ENCODE measurements at places on chromosomes 13 and 19.

- DNase-seq, result peak; percentile 57
These were observed 10.2 kb upstream of the CARM1 start for GRCh38 chr19:10861103-10861651.

DNA sequence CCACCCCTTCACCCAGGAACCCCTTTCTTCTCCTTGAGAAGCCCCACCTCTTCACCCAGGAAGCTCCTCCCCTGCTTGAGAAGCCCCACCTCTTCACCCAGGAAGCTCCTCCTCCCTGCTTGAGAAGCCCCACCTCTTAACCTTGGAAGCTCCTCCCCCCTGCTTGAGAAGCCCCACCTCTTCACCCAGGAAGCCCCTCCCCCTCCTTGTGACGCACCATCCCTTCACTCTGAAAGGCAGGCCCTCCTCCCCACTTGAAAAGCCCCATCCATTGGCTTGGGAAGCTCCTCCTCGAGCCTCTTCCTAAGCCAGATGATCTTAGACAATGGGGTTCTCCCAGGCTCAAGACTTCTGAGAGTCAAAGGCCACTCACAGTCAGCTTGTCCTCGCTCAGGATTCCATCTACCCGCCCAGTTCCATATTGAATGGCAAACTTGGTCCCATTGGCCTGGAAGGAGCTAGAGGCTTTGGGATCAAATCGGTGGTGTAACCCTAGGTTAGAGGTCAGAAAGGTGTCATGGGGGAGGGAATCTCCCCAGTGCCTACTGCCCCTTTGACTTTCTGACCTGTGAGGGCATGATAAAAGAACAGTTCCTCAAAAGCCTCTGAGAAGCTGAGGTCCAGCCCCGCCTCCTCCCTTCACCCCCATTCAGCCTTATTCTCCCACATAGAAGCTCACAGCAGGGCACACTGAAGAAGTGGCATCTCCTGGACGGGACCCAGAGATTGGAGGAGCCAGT is 4.0 kb downstream of the NAPSA start:
- DNase-seq, result no peak

- DNase-seq, result no peak
These were observed 34.5 kb upstream of the CEACAM8 start for GRCh38 chr19:42629191-42629590.

DNA sequence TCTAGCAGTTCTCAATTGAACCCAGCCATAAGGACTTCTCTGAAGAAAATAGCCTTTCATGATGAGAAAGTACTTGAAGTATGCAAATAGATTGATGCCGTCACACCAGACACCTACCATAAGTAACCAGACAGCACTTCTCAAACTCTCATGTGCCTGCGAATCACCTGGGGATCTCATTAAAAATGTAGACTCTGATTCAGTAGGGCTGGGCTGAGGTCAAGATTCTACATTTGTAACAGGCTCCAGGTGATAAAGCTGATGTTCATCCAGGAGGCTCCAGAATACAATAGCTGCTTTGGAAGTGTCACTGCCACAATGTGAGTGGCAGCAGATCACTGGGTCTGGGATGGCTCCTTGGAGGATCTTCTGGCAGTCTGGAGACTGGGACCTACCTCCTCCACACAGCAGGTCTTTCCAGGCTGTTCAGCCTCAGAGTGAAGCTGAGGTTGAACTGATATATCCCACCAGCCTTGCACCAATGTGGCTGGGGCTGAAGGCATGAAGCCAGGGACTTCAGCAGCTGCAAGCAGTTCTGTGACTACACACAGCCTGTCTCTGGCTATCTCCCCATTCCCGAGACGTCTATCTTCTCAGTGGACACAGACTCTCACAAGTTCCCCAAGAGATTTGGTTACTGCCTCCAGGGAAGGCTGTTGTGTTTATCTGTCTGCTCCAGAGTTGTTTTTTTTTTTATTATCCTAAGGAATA is 9.1 kb downstream of the MBNL2 start:
- peak; percentile 14 for DNase-seq

DNA sequence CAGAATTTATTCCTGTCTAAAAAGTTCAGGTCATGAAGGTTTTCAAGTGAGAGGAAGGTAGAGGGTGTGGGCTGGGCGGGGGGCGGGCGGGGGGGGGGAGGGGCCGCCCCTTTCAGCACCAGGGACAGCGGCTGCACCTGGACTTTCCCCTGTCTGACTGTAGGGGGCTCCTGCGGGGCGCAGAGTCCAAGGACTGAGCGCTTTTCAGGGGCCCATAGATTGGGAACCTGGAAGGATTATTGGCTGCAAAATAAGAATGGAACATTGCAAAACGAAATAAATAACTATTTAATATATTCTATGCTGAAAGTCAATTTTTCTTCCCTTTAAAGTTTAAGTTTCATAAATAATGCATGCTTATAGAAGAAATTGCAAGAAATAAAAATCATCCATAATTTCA is 8.9 kb upstream of the CYP4F3 start:
- DNase-seq, result peak; percentile 52

GRCh38 chr19:4369888-4370260 is 26.5 kb downstream of the MPND start:
- peak; percentile 87 for DNase-seq

DNA sequence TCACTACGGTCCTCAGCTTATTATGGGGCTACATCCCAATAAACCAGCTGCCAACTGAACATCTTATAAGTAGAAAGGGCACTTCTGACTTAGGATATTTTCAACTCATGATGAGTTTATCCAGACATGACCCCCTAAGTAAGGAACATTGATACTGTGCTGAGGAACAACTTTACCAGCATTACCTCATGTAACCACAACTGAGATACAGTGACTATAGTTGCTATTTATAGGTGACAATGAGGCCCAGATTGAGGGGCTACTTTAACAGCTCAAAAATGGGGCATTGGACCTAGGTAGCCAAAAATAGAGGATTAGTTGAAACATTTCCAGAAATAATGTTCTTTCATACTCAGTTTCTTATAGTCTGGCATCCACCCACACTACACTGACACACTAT is 26.8 kb downstream of the SKA3 start:
- no peak for DNase-seq

- no peak for DNase-seq
These were observed 170.8 kb upstream of the SOX1 start for GRCh38 chr13:111895896-111896821.

DNA sequence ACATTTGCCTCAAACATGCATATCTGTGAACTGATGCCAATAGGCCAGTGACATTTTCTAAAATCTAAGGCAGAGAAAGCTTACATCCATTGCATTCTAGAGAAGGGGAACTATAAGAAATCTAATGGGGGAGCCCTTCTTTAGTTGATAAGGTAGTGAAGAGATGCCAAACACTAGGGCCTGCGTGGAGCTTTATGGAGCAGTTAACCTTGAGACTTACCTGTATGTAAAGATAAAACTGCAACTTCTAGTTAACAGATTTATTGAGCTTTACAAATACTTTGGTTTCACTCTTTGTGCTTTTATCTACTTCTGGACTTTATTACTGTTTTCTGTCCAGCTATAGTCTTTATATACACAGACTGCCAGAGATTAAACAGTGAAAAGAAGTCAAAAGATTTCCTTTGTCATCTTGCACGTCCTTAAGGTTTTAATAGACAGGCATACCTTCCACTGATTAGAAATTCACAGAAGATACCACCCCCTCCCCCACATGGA is 457.6 kb downstream of the KLF12 start:
- no peak for DNase-seq

- DNase-seq, result no peak
These were observed 47.1 kb downstream of the ZNF568 start for GRCh38 chr19:36963280-36963679.

DNA sequence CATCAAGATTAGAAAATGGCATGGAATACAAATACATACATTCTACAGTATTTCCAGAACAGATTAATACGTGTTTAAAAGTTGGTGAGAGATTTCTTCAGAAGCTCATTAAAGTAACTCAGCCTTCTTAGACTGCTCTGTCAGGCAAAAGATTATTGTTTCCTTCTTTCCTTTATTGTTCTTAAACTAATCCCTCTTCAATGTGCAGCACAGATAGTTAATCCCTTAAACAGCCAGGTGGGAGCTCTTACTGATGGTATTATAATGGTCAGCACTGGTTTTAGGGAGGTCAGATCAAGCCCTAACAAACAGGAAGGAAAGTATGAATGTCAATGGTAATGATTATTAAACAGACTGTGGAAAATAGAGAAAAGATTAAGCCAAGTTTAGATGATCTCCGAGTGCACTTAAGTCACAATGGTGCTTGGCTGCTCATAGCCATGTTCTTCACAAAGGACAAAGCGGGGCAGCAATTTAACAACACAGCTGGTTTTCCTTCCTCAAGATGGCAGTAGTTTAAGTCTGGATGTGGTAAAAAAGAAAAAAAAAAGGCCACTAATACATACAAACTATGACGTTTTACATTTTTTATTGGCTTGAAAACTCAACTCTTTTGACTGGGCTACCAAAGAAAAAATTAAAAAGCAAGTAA is 992.6 kb downstream of the PCDH9 start:
- no peak for DNase-seq

DNA sequence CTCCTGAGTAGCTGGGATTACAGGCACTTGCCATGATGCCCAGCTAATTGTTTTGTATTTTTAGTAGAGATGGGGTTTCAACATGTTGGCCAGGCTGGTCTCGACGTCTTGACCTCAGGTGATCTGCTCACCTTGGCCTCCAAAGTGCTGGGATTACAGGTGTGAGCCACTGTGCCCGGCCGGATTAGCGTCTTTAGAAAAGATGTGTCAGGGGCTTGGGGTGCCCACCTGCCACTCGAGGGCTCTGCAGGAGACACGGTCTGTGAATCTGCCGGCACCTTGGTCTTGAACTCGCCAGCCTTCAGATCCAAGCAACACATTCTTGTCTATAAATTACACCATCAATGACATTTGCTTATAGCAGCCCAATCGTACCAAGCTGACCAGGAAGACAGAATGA is 38.8 kb upstream of the TUBGCP3 start:
- DNase-seq, result no peak

GRCh38 chr19:19296953-19297689 is 23.2 kb downstream of the SUGP1 start:
- no peak for DNase-seq

DNA sequence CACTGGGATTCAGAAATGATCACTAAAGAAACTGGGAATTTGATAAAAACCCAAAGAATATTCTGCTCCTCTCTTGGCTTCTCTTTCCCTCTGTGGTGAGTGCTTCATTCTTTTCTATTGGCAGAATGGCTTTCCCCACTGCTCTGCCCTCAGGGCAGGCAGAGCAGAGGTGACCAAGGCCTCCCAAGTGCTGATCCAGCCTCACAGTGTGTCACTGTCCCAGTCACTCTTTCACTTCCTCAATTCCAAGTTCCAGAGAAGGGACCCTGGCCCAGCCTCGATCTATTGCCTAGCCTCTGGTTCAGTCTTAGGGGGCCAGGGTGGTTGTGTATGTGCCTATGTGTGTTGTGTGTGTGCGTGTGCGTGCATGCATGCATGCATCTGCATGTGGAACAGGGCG is 180.6 kb upstream of the TMTC4 start:
- no peak for DNase-seq

GRCh38 chr19:41363371-41363752 is 587 bp downstream of the B9D2 start:
- peak; percentile 17 for DNase-seq

DNA sequence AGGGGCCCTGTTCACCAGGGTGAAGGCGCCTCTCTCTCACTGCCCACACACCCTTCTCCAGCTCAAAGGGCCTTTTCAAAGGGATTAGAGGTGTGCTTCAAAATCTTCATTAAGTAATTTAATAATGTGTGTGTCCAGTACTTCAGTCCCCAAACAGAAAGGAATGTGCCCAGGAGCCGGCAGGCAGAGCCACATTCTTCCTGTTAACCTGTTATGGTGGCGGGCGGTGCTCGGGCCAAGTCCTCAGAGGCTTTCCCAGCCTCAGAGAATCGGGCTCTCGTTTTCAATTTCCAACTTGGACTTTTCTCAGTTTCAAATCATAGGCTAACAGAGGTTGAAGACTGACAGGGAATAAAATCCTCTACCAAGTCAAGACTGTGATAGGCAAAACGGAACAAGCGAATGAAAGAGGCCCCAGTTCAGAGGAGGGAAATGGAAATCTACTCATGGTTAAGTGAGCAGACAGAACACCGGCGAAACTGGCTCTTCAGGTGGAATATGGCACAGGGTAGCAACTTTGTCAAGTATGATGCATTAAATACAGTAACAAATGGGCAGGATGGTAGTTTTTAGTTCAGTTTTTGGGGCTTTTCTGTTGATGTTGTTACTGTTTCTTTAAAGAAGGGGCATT is 68.6 kb downstream of the FOXO1 start:
- DNase-seq, result no peak

DNA sequence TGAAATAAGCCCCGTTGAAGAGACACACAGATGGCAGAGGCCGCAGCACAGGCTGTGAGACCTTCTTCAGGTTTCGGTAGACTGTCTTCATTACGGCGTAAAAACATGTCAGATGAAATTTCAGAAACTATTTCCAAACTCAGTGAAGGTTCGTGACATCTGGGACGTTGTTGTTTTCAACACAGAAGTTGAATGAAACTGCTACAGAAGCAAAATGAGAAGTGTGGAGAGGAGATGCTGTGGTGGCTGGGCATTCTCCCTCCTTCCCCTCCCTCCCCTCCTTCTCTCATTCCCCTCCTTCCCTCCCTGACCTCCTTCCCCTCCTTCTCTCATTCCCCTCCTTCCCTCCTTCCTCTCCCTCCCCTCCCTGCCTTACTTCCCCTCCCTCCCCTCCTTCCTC is 113.6 kb downstream of the ATP11A start:
- DNase-seq, result no peak

GRCh38 chr13:104553186-104553585 is 1487.0 kb upstream of the SLC10A2 start:
- no peak for DNase-seq

DNA sequence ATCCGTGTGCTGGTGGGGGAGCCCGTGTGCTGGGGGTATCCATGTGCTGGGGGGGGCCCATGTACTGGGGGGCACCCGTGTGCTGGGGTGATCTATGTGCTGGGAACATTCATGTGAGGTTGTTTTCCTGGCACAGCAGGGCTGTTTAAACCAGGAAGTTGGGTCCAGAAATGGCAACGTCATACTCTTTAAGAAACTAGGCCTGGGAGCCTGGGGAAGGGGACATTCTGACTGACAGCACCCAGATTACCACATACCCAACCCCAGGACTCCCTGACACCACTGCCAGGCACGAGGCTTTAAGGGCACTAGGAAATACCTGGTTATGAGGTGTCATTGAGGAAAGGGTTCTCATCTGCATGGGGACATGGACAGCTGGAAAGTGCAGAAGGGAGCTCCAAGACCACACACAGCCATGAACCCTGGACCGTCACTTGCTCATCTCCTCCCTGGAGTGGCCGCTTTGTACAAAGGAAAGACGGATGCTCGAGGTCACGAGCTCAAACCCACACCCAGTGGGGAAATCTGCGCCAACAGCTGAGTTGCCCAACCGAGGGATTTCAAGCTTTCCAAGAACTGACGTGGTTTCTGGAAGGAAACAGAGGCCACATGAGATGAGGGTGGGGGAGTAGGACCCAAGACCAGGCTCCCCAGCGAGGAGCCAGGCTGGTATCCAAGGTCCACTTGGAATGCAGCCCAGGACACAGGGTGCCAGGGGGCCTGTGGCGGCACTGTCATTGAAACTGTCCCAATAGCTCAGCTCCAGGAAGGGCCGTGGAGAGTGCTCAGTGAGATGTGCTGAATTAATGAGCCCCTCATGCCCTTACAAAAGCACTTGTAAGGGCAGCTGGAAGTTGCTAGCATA is 40.9 kb downstream of the RAB20 start:
- no peak for DNase-seq

- DNase-seq, result peak; percentile 61
These were observed 7.5 kb upstream of the ARHGEF18 start for GRCh38 chr19:7340959-7341837.

Measured in hematopoietic multipotent progenitor cell treated with erythropoietin and hydrocortisone succinate and interleukin-3 and kit ligand, for 17 days (in vitro differentiated cells).